ENCODE measurements at places on chromosomes 7 and 10. TPM values are rescaled to one million over a fixed set of nuclear protein-coding genes. Genes with fewer than 3 reads are reported as not detected.
A peak's percentile ranks its signal among the peaks of the same experiment; 100 is the strongest.

Gene GBX1
- not detected for total RNA-seq

Gene ANXA8
- total RNA-seq = not detected

Gene GRID2IP
- 0.67 TPM for total RNA-seq

Gene PAPOLB
- 0.22 TPM for total RNA-seq

Gene MASTL
- 13.1 TPM for total RNA-seq

Gene EBF3
- 6.8 TPM for total RNA-seq

Gene CALHM3
- total RNA-seq = not detected

Gene KLF14
- not detected for total RNA-seq

Gene ACBD7
- total RNA-seq = 1.3 TPM

Gene INPP5A
- total RNA-seq = 49.4 TPM

GRCh38 chr7:113099284-113099919, 12.8 kb upstream of the GPR85 start:
- DNase-seq = peak; percentile 11

DNA sequence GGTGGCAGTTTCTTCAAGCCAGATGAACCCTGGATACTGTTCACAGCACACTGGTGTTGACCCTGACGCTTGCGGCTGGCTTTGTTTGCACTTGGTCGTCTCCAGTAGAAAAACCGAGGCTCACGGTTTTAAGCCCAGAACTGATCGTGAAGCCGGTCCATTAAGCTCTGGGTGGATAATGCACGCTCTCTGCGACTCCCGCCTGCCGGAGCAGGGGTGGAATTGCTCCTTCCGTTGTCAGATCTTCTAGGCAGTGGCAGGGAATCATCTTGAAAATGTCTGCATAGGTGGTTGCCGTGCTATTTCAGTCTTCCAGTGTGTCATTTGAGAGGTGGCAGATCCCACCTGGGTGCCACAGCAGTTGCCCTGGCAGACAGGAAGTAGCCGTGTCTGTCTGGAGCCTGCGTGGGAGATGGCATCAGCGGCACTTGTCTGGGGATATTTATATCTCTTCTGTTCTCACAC, 35.9 kb upstream of the AP5Z1 start:
- peak; percentile 63 for DNase-seq

- DNase-seq = no peak
These were observed 69.4 kb downstream of the GOLGA7B start for GRCh38 chr10:97919012-97919411.

DNA sequence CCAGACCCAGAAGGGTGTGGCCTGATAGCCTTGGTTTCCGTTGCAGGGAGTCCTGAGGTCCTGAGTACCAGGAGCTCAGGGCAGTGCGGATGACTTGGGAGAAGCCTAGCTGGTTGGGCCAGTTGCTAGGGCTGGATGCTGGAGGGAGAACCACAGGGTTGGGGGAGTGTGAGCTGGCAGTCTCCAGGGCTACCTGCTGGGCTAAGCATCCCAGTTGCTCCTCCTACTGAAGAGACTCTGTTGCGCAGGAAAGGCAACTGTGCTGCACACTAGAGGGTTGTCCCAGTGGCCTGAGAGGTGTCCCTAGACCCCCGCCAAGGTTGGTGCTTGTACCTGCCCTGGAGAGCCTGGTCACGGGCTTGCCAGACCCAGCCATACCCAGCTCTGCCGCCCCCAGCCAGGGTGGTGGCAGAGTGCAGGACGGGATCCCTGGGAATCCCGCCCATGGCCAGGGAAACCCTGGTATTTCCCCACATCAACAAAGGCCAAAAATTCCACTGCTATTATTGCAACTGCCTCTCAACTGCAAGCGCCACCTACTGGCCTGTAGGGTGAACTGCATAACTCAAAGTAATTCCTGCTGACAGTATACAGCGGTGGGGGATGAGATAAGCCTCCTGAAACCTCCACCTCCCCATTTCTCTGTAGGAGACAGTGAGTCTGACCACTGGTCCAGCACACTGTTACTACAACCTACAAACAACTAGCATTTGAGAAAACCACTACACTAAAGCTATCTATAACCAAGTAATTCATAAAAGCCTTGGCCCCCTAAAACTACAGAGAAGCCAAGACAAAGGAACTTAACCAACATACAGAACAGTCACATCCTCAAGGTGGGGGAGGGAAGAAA, 67.6 kb upstream of the DDC start:
- DNase-seq = peak; percentile 40

DNA sequence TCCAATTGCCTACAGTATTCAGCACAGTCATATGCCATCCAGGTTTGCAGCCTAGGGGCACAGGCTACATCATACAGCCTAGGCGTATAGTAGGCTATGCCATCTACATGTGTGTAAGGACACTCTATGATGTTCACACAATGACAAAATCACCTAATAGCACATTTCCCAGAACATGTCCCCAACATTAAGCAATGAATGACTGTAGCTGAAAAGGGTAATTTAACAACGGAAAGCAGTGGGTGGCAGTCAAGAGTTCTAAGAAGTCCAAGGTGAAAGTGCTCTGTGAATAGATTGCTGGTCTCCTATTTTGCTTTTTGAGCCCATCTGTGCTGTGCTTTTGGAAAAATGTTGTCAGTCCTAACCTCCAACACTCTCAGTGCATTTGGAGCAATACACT, 162.6 kb downstream of the KLF6 start:
- no peak for DNase-seq

GRCh38 chr7:138584283-138584682, 116.9 kb downstream of the SVOPL start:
- no peak for DNase-seq

GRCh38 chr10:1661859-1662437, 75.4 kb downstream of the ADARB2 start:
- DNase-seq = no peak

GRCh38 chr7:142873281-142873784, 12.2 kb downstream of the TRPV6 start:
- peak; percentile 39 for DNase-seq

GRCh38 chr10:128473911-128474310, 347.7 kb upstream of the MKI67 start:
- no peak for DNase-seq

DNA sequence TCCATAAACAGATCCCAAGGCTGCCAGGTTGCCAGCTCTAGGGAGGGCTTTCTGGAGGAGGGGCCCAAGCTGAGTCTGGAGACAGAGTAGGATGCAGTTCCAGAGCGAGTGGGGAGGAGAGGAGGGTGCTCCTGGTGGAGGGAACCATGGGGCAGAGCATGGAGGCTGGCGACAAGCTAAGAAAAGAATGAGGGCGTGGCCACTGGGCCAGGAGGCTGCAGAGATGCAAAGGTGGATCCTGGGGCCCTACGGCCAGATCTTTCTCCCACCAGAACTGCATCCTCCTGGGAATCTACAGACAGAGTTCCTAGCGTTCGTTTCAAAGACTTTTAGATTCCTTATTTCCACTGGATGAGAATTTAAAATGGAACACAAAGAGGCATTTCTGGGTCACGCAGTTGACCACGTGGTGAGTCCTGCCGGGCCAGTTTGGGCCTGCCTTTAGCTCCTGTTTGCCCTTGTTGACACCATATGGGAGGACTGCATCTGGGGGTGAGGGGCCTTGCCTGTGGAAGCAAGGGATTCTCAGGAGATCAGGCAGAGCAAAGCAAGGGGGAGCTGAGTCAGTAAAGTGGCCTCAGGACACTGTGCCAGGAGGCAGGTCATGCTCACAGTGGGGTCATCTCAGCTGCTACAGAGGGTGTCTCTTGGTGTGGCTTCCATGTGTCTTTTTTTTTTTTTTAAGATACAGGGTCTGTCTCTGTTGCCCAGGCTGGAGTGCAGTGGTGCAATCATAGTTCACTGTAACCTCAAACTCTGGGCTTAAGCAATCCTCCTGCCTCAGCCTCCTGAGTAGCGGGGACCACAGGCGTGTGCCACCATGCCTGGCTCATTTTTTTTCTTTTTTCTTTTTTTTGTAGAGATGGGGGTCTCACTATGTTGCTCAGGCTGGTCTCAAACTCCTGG, 137.8 kb downstream of the SH3PXD2A start:
- no peak for DNase-seq

- no peak for DNase-seq
These were observed 21.7 kb upstream of the BMPER start for GRCh38 chr7:33883671-33883965.

- no peak for DNase-seq
These were observed 24.0 kb downstream of the GRM3 start for GRCh38 chr7:86667732-86668131.

DNA sequence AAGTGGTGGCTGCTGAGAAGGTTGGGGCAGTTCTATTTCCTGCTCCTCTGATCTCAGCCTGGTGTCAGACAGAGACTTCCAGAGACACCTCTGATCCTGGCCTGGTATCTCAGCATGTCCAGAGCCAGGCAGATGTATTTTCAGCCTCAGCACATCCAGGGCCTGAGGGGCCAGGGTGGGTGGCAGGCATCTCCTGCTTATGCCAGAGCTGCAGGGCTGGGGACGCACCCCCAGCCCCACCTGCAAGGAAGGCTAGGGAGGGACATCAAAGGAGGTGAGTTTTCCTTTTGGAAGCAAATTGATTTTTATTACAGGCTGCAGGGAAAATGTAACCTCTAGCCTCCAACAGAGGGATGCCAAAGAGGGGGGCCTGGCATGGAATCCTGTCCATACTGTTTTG, 36.7 kb downstream of the CFAP46 start:
- no peak for DNase-seq

DNA sequence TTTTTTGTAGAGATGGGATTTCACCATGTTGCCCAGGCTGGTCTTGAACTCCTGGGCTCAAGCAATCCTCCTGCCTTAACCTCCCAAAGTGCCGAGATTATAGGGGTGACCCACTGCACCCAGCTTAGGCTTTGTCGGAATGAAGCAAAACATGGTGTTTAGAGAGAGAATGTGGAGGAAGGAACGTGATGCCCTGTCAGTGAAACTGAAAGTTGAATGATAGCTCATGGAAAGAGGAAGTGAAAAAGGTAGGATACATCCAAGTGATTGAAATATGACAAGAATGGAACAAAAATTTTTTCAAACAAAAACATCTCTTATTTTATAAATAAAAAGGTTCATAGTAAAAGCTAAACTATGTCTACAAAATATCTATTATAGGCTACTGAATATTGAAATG, 5.9 kb downstream of the AKAP9 start:
- DNase-seq = no peak

GRCh38 chr7:83614112-83614511, 34.8 kb downstream of the SEMA3E start:
- no peak for DNase-seq

GRCh38 chr10:88465765-88466164, 117.4 kb downstream of the RNLS start:
- DNase-seq = no peak

DNA sequence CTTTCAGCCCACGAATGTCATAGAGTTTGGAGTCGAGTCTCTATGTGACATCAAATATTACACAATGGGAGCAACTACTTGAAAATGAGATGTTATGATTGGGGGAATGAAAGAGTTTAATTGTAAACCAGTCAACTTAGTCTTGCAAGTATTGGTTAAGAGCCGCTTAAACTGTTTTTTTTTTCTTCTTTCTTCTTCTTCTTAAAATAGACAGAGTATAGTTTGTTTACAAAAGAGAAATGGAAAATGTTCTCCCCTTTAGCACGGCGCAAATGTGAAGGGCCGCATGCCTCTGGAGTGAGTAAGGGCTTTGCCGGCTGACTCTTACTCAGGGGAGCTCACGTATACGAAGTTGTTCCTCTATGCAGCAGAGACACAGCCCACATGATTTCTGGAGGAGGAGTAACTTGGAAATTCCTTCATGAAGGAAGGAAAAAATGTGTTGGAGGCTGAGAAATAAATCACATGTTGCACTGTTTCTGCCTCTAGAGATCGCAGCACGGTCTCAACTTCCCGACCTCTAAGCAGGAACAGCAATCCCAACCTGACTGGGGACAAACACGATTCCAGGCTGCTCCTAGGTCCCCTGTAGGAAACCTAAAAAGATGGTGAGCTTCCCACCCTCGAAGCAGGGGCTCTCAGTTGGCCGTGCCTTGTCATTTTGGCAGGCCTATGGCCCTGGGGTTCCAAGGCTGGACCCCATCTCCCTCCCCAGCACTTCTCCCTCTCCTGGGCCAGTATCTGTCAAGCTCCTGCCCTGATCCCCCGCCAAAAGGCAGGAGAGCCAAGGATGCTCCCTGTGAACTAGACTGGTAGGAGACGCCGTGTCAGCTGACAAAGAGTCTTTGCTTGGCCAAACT, 44.8 kb downstream of the MYOF start:
- DNase-seq = peak; percentile 90

GRCh38 chr10:96205580-96205979, 65.8 kb downstream of the BLNK start:
- no peak for DNase-seq

DNA sequence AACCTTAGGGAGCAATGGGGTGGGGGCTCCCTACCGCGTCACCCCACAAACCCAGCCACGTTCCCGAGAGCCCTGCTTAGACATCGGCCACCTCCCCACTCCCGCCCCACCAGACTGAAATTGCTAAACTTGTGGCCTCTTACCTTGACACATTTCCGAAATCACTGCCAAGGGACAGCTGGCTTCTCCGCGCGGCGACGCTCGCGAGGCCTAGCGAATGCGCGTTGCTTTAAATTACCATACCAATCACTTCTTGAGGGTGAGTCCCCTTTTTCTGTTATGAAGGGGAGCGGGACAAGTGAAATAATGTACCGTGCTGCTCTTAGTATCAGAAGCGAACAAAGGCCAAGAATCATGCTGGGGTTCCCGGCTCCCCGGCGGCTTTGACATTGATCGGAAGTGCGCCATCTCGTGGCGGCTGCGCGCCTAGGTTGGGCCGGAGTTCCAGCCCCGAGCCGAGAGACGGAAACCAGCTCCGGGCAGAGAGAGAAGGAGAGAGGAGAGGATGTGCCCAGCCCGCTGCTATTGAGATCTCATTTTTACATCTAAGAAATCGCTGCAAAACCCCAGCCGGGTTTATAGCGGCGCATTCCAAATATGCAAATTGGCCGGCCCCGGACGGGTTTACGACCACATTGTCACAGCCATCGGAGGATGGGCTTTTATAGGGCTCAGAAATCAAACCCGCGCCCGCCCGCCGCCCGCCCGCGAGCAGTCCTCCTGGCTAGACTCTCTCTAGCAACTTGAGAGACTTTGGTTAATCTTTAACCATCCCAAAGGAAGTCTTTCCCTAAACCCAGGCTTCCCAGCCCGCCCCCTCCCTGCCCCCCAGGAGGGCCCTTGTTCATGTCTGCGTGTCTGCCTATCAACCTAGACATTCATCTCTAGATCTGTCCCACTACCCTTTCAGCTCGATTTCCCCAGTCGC, 5.3 kb downstream of the HOXA11 start:
- peak; percentile 34 for DNase-seq

DNA sequence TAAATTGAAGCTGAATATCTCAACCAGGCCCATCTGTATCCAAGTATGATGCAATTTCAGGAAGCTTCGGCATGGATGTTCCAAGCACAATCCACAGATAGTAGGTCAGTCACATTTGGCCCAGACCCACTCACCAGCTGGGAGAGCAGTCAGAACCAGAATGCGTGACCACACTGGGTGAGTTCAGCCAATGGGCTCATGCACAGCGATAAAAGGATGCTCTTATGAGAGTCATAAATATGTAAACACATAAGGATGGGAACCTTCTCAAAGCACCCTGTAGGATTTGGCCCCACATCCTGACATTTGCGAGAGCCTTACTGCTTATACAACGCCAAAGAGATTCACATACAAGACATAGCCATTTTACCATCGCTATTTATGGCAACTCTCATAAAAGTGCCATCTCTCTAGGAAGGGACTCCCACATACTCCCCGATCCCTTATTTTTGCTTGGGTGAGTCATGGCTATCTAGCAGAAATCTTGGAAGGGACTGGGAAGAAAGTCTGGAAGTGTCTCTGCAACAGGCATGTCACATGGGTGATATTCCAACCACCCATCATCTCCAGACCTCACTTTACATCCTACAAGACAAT, 3.0 kb downstream of the AFAP1L2 start:
- DNase-seq = peak; percentile 53

GRCh38 chr7:127635659-127636285, 16.2 kb upstream of the SND1 start:
- DNase-seq = no peak

GRCh38 chr10:89364531-89364930, 13.3 kb upstream of the IFIT1B start:
- no peak for DNase-seq
